HS-5 (cell line): ENCODE measurements at places on chromosomes 1 and 21.

DNA sequence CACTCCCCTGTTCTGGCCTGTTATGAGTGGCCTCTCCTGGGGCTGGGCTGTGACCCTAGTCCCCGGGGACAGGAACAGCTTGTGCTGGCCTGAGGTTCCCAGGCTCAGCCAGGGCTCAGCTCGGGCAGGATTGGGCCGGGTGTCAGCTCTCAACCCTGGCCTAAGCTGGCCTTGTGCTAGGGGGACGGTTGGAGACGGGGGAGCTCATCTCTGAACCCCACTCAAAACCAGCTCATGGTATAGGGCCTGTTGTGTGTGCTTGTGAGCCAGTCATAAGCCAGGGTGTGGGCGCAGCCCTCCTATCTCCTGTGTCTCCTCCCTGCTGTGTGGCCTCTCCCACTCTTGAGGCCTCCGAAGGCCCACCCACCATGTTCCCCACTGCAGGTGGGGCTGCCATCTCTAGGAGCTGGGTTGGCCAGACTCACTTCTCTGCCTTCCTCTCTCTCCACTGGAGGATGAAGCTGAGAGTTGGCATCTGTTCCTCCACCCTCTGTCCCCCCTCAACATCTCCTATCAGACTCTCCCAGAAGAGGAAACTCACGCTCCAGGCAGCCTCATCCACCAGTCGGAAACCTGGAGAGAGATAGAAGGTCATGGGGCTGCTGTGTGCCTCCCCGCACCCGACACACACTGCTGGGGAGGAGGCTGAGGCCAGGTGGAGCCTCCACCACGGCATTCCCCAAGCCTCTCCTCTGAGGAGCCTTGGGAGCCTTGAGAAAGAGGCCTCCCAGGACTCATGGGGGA, 1.4 kb downstream of the PEAR1 start:
- no peak for DNase-seq

DNA sequence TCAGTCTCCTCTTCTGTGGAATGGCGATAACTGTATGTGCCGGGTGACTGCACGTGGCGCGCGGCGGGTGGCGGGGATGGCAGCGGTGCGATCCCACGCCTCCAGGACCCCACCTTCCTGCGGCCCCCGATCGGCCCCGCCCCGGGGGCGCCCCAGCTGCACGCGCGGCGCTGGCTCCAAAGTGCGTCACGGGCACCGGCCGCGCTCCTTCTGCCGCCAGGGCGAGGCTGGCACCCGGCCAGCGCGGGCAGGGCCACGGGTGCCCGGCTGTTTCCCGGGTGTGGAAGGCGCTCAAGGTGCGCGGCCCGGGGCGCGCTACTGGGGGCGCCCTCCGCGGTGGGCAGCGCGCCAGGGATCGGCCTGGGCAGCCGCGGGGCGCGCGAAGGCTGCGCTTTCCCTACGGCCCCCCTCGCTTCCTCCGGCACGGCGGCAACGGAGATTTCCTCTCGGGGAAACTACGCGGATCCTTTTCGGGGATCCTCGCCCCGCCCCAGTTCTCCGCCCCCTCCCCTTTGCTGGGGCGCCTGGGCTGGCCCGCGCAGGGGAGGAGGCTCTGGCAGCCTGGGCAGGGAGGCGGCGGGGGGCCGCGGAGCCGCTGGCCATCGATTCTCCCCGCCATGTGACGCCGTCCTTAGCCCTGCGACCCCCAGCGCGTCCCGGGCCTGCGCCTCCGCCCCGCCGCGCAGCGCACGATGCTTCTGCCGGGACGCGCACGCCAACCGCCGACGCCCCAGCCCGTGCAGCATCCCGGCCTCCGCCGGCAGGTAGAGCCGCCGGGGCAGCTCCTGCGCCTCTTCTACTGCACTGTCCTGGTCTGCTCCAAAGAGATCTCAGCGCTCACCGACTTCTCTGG, at the start of gene EVA1C:
EVA1C (plus strand) TSS at position 545 of the 853 bp plus-strand sequence; CDS start at position 693, 148 bp downstream.
- DNase-seq, result no peak

DNA sequence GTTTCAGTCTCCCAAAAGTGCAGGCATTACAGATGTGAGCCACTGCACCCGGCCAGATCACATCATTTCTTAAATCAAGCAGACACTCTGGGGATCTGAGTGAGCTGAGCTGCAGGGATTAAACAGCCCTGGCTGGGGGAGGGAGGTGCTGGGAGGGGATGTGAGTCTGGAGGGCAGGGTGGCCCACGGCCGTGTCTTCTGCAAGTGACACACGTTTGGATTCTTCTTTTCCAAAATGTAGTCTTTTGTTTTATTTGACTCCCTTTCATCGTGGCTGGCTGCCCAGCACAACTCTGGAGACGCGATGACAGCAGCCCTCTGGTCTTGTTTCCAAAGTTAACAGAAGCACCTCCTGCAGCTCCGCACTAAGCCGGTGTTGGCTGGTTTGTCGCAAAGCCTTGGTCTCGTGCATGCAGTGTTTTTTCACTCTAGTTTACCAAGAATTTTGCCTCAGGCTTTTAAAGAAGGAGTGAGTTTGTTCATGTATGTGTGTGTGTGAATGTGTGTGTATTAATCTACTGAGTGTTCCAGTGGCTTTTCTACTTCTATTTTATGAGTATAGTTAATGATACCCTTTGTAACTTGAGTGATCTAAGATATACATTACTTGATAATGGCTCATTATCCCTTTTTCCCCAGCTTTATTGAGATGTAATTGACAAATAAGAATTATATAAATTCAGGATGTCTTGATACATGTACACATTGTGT, 2.8 kb upstream of the KRTAP10-5 start:
- DNase-seq, result no peak

GRCh38 chr1:40317394-40318074, 448 bp upstream of the COL9A2 start:
- DNase-seq, result no peak

DNA sequence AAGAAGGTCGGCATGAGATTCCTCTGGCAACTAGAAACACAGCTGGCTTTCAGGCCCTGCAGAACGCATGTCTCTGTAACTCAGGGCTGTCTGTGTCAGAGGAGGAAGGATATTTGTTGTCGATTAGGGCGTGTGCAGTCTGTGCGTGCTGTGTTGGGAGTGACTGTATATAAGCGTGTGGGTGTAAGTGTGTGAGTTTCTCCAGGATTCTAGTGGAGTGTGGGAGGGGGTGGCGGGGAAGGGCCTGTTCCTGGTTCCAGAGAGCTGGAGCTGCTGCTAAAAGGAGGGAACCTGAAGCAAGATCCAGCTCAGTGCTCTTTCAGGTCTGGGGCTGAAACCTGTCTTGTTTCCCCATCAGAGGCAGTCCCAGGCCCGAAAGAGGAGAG, 74.3 kb downstream of the SLC16A1 start:
- no peak for DNase-seq

GRCh38 chr1:55746710-55747109, 531.5 kb upstream of the USP24 start:
- DNase-seq, result no peak
